ENCODE measurements at places on chromosomes 11 and 22.
A peak's percentile ranks its signal among the peaks of the same experiment; 100 is the strongest.

- DNase-seq: no peak
These were observed 3.9 kb downstream of the MUS81 start for GRCh38 chr11:65863889-65864705.

DNA sequence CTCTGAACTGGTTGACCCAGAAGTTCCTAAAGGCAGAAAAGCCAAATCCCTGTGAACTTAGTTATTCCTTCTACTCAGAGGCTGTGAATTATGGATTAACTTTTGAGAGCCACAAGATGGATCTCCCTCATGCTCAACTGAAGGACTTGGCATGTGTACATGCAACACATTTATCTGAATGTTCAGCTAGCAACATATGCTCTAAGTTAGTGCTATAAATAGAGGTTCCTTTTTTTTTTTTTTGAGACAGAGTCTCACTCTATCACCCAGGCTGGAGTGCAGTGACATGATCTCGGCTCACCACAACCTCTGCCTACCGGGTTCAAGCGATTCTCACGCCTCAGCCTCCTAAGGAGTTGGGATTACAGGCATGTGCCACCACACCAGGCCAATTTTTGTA, 40.1 kb downstream of the EIF4ENIF1 start:
- no peak for DNase-seq

GRCh38 chr22:35328472-35328885, 28.8 kb downstream of the TOM1 start:
- no peak for DNase-seq

- no peak for DNase-seq
These were observed 23.4 kb downstream of the GTPBP1 start for GRCh38 chr22:38728871-38729796.

GRCh38 chr11:64900263-64900678, 16.7 kb downstream of the ATG2A start:
- DNase-seq: no peak

- no peak for DNase-seq
These were observed 313.4 kb downstream of the DLG2 start for GRCh38 chr11:85313741-85314140.

- no peak for DNase-seq
These were observed 187.7 kb downstream of the EFCAB6 start for GRCh38 chr22:43624144-43624998.

GRCh38 chr11:70633610-70634009, 235.3 kb downstream of the CTTN start:
- no peak for DNase-seq

DNA sequence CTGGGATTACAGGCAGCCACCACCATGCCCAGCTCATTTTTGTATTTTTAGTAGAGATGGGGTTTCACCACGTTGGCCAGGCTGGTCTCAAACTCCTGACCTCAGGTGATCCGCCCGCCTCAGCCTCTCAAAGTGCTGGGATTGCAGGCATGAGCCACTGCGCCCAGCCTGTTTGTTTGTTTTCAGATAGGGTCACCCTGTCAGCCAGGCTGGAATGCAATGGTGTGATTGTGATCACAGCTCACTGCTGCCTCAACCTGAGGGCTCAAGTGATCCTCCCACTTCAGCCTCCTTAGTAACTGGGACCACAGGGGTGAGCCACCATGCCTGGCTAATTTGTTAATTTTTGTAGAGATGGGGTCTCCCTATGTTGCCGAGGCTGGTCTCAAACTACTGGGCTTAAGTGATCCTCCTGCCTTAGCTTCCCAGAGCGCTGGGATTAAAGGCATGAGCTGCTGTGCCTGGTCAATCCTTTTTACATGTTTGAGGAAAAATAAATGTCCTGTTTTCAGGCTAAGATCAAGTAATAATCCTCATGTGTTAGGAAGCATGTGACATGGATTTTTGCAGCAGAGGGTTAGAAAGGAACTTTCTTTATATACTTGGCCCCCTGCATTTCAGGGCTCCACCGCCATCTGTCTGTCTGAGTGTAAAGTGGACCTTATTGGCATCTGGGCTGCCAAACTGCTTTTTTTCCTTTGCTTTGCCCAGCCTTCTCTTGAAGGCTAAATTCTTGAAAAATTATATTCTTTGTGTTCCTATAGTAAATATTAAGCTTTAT, 4.8 kb upstream of the SLC3A2 start:
- DNase-seq: no peak

DNA sequence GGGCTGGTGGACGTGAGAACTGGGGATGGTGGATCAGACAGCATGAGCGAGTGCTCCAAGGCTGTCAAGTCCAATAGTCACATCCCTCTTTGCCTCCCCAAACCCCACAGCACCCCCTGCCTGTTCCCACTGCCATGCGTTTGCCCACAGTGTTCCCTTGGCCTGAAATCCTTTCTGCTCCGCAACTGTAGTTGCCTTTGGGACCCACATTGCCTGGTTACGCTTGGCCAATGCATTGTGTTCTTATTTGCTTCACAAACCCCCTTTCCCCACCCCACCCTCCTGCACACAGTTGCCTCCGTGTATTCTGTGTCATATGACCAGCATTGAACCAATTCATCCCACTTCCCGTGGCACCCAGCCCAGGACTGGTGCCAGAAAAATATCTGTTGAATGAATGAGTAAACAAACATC, 2.1 kb upstream of the KIAA0930 start:
- DNase-seq: peak; percentile 71

- DNase-seq: no peak
These were observed 754.2 kb downstream of the FAM181B start for GRCh38 chr11:81979448-81979847.

- DNase-seq: no peak
These were observed 32.3 kb downstream of the PISD start for GRCh38 chr22:31629741-31630184.

DNA sequence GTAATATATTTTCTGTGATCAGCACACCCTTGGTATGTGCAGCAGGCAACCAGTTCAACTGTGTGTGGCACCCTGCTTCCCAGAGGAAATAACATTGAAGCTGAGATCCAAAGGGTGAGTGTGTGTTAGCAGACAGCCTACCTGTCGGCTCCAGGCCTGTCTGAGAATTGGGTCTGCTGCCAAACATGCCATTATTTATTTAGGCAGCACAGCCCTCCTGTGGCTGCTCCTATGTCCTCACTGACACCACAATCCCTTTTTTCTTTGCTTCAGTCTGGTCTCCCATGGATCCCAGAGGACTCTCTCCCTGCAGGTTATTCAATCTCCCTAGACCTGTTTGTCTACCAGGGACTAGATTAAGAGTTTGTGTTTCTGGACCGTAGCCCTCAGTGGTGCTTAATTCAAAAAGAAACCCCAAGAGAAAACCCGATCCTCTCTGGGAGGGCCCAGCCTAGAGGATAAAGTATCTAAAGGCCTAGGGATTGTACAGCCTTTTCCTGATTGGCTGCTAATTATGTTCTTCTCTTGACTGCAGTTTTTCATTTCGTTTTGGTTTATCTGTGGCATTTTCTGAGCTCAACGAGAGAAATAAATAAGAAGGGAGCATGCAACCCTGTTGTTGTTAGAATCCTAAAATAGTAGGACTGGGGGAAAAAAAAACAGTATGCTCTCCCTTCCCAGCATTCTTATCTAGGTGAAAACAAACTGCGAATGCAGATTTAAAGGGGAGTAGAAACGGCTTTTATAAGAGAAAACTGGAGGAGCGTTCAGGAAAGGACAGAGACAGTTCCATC, 24.1 kb downstream of the KCNE3 start:
- no peak for DNase-seq

- peak; percentile 76 for DNase-seq
These were observed 6.2 kb upstream of the IGSF22 start for GRCh38 chr11:18731949-18732821.

GRCh38 chr11:47033439-47033838, 96.9 kb downstream of the CSTPP1 start:
- DNase-seq: no peak

GRCh38 chr11:8814923-8815240, 96.1 kb upstream of the AKIP1 start:
- DNase-seq: no peak

DNA sequence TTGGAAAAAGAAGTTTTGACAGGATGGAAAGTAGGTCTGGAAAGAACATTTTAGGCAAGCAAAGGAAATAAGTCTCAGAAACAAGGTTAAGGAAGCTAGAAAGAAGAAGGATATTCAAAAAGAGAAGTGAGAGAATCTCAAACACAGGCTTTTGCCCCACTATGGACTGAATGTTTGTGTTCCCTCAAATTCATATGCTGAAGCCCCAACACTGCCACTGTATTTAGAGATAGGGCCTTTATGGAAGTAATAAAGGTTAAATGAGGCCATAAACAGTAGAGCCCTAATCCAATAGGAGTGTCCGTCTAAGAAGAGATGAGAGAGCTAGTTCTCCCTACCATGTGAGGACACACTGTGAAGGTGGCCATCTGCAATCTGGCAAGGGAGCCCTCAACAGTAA, 20.6 kb upstream of the RPS13 start:
- DNase-seq: no peak

DNA sequence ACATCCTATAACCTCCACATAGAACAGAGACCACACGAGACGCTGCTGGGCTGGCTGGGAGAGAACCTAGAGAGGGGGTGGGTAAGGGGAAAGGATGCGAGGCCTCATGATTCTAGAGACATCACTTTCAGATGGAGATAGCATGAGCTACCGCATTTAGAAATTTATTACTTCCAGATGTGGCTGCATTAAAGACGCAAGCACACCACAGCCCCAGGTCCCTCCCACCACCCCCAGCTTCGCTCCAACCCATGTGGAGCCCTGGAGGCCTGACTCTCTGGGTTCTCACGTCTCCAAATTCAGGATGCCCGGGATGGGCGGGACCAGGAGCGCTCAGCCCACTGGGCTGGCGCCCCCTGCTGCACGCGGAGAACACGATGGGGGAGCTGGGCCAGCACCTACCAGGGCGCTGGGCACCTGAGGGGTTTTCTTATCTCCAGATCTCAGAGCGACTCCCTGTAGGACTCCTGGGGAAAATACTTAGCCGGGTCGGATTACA, 13.6 kb downstream of the MRPL21 start:
- no peak for DNase-seq
